NCI-H2029 treated with DMSO at 0.1 percent for 48 hours (cell line): ENCODE measurements at places on chromosomes 13 and 19.
A peak's percentile ranks its signal among the peaks of the same experiment; 100 is the strongest.

DNA sequence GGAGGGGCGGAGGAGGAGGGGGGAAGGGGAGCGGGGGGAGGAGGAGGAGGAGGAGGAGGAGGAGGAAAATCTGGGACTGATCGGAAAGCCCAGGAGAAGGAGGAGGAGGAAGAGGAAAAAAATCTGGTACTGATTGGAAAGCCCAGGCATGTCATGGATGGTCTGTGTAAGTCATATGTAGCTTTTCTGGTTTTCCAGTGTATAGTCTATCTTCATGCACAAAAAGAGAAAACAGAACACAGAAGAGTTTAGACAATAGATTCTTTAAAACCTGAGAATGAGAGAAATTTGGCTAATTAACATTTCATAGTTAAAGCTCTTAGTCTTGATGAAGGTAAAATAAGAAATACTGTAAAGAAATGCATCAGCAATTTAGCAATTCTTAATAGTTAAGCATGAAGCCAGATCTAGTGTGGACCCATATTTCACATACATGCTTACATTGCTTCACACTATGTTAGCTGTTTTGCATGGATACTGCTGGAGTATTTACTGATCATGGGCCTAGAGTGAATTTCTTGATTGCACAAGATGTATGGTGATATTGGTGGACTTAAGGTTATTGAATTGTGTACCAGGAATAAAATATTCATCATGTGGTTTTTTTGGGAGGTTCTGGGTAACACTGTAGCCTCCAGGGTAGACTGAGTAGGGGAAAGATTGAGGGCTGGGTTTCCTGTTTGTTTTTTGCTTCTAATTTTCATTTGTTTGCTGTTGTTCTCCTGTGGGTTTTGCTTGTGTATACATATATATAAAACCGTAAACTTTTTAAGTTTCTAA lies 41.4 kb downstream of the SUCLA2 start:
- no peak for DNase-seq

DNA sequence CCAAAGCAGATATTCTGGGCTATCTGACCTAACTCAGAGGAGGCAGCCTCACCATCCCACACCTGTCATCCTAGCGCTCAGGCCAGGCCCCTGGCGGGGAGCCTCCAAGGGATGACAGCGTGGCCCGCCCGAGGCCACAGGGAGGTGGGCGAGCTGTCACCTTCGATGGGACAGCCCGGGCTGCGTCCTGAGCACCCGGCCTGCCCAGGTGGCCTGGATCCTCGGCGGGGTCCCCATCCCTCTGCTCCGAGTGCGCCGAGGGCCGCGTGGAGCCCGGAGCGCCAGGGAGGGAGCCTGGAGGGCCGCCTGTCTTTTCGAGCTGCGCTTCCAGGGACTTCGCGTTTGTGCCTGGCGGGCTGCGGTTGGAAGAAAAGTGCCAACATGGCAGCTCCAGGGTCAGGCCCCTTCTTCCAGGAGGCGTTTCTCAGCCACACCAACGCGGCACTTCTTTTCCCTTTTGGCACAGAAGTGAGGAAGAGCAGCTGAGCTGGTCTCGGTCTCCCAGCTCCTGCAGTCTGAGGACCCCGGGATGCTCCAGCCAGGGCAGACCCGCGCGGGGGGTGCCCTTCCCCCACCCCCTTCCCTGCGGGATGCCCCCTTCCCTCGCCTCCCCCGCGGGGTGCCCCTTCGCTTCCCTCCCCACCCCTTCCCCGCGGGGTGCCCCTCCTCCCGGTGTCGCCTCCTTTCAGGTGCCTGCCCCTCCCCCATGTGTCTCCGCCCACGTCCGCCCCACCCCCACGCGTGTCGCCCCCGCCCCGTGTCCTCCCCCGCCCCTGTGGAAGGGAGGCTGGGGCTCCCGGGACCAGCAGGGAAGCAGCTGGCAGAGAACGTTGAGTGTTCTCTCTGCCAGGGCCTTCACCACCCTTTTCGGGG lies 42.3 kb downstream of the GJA3 start:
- no peak for DNase-seq

GRCh38 chr13:66879988-66880387 lies 350.1 kb downstream of the PCDH9 start:
- no peak for DNase-seq

DNA sequence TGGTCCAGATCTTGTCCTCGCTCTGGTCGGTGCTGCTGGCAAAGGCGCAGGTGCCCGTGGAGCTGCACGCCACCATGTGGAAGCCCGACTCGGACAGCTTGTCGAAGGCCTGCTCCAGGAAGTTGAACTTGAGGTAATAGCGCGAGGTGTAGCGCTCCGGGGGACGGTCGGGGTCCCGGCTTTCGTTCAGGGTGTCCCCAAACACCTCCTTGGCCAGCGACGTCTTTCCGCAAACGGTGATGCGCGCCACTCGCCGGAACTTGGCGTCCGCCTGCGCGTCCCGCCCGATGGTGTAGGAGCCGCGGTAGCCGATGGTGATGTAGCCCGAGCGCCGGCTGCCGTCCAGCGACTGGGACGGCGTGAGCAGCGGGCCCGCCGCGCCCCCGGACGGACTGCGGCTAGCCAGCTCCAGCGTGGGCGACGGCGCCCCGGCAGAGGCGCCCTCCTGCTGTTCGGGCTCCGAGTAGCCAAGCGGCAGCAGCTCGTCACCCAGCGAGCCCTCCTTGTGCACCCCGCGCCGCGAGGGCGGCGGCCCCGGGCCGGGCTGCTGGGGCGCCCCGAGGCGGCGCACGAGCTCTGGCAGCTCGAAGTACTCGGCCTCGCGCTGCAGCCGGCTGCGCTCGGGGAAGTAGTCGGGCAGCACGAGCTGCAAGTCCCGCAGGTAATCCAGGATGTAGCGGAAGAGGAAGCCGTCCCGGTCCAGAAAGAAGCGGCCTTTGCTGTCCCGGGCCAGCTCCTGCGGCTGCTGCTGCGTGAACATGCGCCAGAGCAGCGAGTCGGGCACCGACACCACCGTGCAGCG lies 801 bp downstream of the KCTD12 start:
- no peak for DNase-seq

DNA sequence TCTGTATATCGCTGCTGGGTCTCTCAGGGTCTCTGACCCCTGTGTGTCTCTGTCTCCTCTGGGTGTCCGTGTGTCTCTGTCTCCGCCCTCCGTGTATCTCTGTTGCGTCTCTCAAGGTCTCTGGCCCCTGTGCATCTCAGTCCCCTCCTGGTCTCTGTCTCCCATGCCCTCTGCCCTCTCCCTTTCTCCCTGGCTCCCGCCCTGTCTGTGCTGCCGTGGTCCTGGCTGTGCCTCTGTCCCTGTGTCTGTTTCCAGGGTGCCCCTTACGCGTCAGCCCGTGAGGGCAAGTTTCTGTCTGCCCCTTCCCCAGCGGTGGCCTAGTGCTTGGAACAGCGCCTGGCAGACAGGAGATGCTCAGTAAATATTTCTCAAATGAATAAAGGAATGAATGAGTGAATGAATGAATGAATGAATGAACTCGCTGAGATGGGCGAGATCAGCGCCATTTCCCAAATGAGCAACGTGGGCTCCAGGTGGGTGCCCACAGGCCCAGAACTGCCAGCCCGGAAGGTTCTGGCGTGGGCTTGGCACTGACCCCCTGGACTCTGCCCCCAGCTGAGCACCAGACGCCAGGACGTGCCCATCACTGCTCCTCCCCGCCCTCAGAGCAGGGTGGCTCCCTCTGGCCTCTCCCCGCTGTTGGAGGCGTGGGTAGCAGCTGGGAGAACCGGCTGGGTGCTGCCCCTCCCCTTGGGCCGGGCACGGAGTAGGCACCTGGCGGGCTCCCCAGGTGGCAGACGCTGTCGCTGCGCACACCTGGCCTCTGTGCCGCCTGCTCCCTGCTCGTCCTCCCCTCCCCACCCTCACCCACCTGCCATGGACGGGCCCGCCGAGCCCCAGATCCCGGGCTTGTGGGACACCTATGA lies at the start of gene SULT2B1:
TSS of gene SULT2B1 (plus strand) at position 736 of the 866 bp plus-strand sequence. CDS start at position 817, 81 bp downstream.
- DNase-seq: peak; percentile 61

DNA sequence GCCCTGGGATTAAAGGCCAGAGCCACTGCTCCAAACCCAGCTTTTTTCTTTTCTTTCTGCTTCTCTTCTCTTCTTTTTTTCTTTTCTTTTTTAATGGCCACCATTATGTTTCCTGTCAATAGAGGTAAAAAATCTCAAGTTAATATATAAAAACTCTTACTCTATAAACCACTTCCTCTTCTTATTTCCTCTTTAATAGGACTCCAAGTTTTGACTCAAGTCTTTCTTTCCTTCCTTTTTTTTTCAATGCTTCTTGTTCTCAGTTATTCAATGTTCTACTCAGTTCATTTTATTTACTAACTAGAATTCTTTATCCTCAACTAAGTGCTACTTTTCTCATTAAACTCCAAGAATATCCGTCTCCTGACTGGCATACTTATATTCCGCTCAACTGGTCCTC lies 27.1 kb upstream of the MYCBP2 start:
- DNase-seq: no peak

GRCh38 chr13:38417727-38418126 lies 68.1 kb downstream of the UFM1 start:
- DNase-seq: no peak

GRCh38 chr19:16518483-16519229 lies 22.5 kb downstream of the C19orf44 start:
- DNase-seq: no peak

GRCh38 chr19:48516536-48516935 lies 4.9 kb upstream of the LMTK3 start:
- DNase-seq: no peak

DNA sequence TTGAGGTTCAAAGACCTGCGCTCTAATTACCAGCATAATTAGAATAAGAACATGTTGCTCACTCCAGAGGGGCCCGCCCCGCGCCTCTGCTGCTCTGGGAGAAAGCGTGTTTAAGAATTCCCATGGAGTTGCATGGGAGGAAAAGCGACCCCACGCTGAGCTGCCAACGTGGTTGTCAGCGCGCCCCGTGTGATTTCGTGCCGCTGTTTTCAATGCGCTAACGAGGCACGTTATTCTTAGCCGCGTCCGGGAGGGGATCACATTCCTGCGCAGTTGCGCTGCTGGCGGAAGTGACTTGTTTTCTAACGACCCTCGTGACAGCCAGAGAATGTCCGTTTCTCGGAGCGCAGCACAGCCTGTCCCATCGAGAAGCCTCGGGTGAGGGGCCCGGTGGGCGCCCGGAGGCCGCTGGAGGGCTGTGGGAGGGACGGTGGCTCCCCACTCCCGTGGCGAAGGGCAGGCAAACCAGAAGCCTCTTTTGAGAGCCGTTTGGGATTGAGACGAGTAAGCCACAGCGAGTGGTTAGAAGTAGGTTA lies 173.8 kb upstream of the SOX1 start:
- DNase-seq: peak; percentile 8

DNA sequence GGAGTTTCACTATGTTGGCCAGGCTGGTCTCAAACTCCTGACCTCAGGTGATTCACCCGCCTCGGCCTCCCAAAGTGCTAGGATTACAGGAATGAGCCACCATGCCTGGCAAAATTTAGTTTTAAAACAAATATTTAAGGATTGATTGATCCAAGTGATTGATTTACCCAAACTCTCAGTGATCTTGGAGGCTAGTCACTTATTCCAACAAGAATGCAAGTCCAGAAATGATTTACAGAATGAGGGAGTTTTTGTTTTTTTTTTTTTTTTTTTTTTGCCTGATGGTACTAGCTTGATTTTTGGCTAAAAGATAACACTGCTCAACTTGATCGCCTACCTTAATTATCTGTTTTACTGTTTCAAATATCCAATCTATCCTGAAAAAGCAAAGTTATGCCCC lies 5.7 kb upstream of the TEX26 start:
- DNase-seq: no peak

DNA sequence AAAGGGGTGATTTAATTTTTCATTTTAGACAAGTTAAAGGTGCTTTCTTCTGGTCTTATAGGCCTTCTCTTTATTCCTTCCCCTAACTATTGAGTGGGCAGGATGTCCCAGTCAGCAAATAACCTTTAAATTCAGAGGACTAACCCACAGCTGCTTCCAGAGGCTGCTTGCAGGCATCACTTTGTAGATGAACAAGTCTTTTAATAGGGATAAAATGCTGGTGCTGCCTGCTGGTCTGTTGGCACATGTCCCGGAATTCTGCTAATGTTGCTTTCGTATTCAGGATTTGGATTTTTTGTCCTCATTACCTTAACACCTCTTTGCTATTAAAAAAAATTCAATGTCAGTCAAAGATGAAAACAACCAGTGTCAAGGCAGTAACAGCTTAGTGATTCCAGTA lies 132.7 kb upstream of the KL start:
- no peak for DNase-seq

DNA sequence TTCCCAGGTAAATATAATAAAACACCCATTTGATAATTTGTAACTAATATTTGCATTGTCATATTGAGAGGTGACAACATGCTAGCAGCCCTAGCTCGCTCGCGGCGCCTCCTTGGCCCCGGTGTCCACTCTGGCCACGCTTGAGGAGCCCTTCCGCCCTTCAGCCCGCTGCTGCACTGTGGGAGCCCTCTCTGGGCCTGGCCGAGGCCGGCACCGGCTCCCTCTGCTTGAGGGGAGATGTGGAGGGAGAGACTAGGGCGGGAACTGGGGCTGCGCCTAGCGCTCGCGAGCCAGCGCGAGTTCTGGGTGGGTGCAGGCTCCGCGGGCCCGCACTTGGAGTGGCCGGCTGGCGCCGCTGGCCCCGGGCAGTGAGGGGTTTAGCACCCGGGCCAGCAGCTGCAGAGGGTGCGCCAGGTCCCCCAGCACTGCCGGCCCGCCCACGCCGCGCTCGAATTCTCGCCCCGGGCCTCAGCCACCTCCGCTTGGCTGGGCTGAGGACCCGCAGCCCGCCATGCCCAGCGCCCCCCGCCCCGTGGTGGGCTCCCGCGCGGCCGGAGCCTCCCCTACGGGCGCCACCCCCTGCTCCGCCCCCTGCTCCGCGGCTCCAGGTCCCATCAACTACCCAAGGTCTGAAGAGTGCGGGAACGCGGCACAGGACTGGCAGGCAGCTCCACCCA lies 594.4 kb downstream of the SLITRK6 start:
- no peak for DNase-seq

- DNase-seq: no peak
Measured at GRCh38 chr13:34777089-34777913, 164.8 kb upstream of the NBEA start.

GRCh38 chr13:108121406-108121805 lies 93.9 kb downstream of the LIG4 start:
- DNase-seq: no peak

- no peak for DNase-seq
Measured at GRCh38 chr19:6887316-6887715, at the start of gene ADGRE1. Gene ADGRE1, plus strand, starts transcription at chr19:6887579. Its CDS starts 30 bp downstream, at chr19:6887609.

DNA sequence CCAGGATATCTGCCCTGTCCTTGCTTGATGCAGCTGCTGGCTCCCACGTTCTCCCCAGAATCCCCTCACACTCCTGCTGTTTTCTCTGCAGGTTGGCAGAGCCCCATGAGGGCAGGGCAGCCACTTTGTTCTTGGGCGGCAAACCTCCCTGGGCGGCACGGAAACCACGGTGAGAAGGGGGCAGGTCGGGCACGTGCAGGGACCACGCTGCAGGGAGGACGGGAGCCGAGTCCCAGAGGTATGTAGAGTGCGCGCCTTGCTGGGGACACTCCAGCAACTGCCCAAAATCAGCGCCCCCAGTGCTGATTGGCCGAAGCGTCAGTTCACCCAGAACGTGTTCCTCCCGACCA lies 30.3 kb upstream of the MIER2 start:
- no peak for DNase-seq
